ENCODE measurements at places on chromosomes 2 and 18.

GRCh38 chr2:65130664-65131175, 814 bp upstream of the RAB1A start:
- DNase-seq: no peak

DNA sequence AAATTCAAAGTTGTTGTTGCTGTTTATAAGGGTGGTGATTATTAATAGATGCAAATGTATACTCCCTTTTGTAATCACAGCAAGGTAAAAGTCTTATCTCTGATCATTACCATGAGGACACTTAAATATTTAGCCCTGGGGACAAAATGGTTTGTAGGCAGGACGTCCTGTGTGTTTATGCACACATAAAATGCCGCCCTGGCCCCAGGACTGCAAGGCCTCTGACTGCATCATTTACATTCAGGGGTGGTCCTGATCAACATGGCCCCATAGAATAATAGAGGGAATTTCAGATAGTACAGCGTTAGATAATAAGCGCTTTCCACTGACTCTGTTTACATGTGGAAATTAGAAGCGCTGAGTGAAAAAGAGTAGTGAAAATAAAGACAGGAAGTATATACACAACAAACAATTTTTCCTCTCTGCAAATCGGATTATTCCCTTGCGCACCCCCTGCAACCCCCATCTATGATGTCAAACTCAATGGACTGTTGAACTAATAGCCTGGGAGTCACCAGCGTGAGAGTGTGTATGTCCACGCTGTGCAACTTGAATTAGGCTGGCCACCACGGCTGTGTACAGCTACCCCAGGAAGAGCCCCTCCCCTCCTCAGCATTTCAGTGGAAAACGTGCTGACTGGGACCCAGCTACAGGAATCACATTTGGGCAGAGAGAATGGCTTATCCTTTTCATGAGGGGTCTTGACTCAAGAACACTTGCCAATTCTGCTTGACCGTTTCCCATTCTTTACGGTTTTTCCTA, 291.5 kb downstream of the SOX11 start:
- no peak for DNase-seq

DNA sequence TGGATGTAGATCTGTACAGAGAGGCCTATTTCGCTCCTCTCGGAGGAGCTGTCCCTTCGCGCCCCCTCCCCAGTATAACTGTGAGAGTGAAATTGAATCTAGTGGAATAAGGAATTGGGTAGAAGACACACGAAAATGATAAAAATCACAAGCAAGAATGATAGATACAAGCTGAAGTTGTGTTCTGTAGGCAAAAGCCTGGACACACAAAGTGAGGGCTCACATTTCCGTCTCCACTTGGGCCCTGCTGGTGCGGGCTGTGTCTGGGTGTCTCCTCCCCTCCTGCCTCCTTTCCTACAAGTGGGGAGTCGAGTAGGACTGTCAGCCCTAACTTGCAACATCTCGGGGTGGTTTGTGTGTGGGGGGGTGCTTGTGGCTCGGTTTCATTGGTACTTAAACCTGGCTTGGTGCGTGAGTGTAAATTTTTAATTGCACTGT, 457 bp upstream of the SP9 start:
- no peak for DNase-seq

DNA sequence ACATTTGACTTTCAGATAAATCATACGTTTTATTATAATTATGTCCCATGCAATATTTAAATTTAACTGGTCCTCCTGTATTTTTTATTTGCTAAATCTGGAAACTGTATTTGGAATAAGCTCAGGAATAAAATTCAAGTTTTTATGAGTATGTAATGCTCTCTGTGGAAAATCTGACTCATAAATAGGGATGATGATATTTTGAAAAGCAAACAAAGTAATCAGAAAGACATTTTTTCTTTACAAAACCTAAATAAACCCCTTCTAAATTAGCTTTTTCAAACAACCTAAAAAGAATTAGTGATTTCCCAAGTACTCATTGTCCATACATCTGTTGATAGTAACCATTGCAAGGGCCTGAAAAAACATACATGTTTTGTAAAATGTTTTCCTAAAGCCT, 41.1 kb downstream of the ASB1 start:
- no peak for DNase-seq

DNA sequence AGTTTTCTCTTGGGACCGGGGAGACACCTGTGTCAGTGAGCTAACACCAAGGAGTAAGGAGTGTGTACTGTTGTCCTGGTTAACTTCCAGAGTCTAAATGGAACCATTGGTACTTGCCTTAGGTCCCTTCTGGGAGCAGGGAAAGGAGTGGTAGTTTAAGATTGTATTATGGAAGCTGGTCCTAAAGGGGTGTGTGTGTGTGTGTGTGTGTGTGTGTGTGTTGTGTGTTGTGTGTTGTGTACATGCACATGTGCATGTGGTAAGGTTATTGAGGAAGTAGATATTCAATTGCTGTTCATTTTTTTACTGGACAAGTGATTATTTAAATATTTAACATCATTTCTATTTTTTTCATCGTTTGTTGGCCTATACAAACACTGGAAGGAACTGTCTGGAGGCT, 1.4 kb downstream of the APLF start:
- no peak for DNase-seq

- no peak for DNase-seq
Measured at GRCh38 chr18:61948846-61949438, 56.1 kb upstream of the RNF152 start.

DNA sequence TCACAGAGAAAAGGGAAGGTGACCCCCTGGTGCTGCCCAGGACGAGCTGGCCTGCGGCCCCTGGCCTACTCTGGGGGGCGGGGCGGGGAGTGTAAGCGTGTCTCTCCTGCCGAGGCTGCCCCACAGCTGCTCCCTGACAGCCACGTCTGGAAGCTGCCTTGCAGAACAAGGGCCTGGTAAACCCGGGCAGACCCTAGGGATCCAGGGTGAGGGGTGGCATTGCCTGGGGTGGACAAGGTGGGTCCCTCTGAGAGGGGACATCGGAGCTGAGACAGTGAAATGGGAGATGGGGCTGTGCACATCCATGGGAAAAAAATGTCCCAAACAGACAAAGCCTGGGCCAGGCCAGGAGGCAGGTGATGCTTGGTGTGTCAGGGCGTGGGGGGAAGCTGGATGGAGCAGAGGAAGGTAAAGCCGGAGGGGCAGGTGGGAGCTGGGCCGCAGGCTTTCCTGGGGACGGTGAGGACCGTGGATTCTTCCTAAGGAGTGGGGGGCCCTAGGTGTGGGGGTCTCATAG, 66.0 kb upstream of the HDAC4 start:
- no peak for DNase-seq

DNA sequence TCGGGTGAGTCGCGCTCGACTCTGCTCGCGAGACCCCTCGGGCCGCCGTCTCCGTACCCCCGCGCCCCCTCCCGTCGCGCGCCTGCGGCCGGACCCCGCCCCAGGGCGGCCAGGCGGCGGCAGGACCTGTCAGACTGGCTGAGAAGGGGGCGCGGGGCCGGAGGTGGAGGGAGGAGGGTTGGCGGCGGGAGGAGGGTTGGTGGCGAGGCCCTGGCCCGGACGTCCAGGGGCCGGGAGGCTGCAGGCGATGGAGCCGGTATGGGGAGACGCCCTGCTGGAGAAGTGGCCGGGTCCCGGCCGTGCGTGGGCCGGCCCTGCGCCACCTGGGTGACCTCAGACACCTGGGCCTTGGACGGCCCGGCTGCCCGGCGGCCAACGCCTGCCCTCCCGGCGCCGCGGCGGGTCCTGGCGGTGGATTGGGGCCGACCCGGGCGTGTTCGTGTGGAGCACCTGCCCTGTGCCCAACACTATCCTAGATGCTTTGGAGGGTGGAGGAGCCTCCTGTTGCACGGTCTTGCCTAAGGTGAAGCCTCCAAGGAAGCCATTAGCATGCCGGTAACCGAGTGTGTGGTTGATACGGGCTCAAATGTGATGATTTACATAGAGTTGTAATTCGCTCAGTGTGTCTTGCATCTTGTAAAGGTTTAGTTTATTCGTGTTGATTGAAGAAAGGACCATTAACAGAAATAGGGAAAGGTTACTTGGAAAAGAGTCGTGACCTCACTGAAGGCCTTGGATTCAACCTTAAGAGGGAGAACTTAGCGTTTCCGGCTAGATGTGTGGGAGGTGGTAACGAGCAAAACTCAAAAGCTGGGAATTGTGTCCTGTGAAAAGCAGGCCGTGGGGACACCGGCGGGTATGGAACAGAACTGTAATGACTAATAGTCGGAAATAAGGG, 550 bp downstream of the MYL12B start:
- peak; percentile 48 for DNase-seq

DNA sequence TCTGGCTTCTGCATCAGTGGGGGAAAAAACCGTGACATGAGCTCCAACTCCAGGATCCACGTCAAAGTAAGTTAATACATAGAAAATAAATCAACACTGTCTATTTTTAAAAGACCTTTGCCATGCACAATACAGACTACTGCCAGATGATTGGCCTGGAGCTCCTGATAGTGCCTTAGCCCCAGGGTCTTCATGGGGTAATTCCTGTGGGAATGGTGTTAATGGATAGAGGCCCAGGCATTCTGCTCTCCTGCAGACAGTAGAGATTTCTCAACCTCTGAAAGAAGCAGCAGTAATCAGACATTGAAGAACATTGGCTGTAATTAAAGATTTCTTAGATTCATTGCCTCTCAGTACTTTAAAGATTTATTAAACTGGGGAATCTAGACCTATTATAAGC, 4.3 kb upstream of the PLCL1 start:
- DNase-seq: no peak

- DNase-seq: no peak
Measured at GRCh38 chr2:201267278-201268030, 7.1 kb downstream of the CASP8 start.

GRCh38 chr2:74001781-74002504, 17.2 kb downstream of the TET3 start:
- DNase-seq: no peak

DNA sequence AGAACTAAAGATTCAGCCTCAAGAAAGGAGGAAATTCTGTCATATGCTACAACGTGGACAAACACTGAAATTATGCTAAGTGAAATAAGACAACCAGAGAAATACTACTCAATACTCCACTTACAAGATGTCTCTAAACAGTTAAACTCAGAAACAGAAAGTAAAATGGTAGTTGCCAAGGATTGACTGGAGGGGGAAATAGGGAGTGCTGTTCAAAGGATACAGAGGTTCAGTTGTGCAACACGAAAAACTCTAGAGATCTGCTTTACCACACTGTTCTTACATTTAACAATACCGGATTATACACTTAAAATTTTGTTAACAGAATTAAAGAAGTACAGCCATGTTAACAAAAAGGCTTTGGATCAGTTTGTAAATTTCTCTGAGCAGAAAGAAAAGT, 39.8 kb upstream of the C2orf15 start:
- DNase-seq: no peak

DNA sequence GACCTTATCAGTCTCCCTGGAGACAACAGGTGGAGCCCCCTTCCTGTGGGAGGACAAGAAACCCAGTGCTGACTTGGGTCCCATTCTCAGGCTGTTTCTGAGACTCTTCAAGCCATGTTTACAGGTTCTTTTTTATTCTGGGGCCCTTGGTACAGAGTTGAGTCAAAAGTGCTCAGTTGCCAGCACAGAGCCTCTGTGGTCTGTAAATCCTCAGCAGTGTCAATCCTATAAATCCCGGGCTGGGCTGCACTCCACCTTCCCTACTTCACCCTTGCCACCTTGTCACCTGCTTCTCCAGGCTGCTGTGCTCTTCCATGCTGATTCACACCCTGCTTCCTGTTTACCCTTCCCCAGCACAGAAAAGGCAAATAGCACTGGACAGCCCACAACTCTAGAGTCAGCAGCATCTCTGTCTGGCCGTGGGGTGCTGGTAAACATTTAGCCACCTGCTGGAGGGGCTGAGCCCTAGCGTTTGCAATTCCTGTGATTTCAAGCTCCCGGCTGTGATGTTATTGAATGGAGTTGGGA, 74.7 kb downstream of the TNFRSF11A start:
- DNase-seq: peak; percentile 27

DNA sequence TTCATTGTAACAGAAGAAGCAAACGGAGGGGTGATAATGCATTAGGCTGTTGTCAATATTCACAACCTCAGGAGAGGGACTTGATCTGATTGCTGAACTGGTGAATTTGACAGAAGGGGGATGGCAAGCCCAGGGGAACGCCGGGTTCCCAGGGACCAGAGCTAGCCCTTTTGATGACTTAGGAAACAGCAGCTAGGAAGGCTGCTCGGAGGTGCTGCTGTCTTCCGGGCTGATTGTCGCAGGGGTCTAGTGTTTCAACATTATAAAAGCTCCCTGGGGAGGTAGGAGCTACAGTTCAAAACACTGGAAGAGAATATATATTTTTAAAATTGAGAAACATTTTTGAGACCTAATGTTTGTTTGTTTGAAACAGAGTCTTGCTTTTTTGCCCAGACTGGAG, 47.3 kb downstream of the CD8B2 start:
- no peak for DNase-seq

- DNase-seq: no peak
Measured at GRCh38 chr2:33241581-33241980, 234.9 kb upstream of the RASGRP3 start.

DNA sequence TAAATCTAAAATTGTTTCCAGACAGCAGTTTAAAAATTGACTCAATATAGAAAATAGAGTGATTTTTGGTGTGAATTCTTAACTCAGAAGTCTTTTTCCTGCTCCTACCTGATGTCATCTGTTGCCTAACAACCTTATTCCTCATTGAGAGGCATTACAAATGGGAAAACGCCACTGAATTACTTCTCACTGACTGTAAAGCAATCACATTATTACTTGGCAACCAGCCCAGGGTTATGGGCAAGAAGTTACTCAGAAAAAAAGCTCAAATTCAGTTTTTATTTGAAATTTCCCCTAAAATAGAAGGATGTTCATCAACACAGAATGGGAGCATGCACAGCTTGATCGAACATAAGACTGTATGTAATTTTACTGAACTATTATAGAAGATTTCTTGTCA, 201.8 kb upstream of the GULP1 start:
- DNase-seq: peak; percentile 44

GRCh38 chr2:201343559-201343958, 13.6 kb downstream of the FLACC1 start:
- DNase-seq: no peak

DNA sequence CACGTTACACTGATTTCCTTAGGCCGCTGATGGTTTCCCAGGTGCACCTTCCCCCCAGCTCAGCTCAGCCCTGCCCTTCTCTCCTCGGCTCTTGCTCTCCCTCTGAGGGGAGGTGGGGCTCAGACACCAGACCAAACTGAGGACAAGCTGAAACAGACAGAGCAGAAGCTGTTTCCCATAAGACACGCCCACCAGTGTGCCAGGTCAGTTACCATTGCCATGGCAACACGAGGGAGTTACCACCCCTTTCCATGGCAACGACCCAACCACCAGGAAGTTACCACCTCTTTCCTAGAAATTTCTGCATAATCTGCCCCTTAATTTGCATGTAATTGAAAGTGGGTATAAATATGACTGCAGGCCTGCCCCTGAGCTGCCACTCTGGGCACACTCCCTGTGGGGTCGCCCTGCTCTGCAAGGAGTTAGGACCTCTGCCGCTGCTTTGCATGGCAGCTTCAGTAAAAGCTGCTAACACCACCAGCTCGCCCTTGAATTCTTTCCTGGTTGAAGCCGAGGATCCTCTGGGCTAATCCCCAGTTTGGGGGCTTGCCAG, 120.9 kb upstream of the SMIM21 start:
- DNase-seq: no peak

DNA sequence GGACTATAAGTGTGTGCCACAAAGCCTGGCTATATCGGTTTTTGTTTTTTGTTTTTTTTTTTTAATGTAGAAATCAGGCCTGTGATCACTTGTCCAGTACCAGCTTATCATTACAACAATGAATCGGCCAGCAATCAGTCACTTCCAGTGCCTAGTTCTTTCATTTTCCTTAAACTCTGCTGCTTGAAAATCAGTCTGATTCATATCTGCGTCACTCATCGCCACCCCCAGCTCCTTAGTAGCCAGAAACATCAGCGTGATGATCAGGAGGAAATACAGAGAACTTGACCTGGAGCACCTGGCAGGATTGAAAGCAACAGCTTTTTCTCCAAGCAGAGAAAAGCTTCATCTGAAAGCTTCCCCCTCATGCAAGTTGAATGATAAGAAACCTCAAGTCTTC, 75.4 kb downstream of the SPTBN1 start:
- peak; percentile 97 for DNase-seq
